Lung (tissue), 17 donors: ENCODE measurements at places on chromosomes 12 and 14.

DNA sequence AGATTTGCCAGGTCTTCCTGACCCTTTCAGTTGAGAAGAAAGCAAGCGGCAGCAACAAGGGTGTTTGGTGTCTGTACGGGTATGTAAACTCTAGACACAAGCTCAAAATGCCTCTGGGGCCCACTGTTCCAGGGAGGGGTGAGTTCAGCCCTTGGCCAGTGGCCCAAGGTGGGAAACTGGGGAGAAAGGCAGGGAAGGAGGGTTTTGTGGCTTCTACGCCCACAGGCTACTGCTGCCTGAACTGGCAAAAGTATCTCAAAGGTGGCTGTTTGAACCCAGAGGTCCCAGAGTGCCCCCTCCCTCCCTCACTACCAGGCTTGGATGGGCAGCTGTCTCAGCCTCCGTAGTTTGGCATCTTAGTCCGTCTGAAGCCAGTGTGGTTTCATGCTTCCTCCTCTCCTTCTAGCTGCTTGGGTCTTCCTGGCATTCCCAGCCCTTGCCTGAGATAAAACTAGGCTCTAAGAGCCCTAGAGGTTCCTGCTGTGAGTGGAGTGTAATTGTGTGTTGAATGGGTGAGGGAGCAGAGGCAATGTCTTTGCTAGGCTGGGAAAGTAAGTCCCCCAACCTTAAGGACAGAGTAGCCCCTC lies 5.5 kb downstream of the HOXC5 start:
- DNase-seq = no peak

DNA sequence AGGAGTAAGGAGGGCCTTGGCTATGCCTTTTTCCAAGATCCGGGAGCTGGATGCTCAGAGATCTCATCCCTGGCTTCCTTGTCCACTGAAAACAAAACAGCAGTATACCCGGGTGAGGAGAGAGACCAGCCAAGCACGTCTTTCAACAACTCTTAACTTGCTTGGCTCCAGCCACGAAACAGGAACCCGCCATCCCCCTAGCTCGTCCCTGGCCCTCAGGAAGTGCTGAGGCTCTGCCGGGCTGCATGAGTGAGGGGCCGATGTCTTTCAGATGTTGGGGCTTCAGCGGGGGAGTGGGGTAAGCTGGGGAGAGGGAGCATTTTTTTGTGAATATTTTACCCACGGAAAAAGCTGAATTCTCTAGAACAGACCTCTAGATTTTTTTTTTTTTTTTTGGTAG lies 231.1 kb downstream of the CACNA1C start:
- DNase-seq = peak; percentile 93

DNA sequence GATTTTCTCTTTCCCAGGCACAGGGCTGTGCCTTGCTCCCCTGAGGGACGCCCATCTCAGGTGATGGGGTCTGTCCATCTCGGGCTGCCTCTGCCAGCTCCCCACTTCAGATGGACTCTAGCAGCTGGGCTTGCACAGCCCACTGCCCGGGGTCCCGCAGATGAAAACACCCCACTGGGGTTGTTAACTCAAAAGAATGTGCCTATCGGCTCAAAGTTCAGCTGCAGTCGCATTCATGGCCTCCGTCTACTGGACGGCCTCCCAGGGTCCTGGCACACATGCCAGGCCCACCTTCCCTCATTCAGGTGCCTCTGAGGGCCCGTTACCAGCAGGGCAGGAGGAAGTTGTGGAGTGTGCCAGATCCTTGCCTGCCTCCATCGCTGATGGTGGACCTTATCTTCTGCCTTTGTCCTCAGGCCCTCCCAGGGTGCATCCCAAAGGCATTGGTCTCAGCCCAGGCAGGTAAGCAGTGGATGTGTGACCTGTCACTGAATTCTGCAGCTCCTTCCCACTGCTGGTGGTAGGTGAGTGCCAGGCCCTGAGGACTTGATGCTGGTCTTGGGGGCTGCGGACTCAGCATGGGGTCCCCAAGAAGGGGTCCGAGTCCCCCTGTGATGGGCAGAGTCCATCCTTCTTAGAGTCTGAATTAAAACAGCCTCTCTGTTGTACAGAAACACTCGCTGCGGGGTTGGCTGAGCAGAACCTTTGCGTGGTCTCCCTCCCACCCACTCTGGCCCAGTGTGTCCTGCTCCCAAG lies 324.6 kb upstream of the DIO3 start:
- DNase-seq = peak; percentile 10

- no peak for DNase-seq
Observed at GRCh38 chr12:87679251-87679650, 349.9 kb downstream of the C12orf50 start.

- no peak for DNase-seq
Observed at GRCh38 chr12:29547151-29547632, 49.7 kb upstream of the OVCH1 start.

GRCh38 chr12:119775246-119775895 lies 101.7 kb downstream of the CIT start:
- DNase-seq = no peak

GRCh38 chr14:91063119-91063518 lies 2.7 kb upstream of the RPS6KA5 start:
- DNase-seq = no peak

- DNase-seq = no peak
Observed at GRCh38 chr12:77070800-77071449, 5.6 kb upstream of the E2F7 start.

DNA sequence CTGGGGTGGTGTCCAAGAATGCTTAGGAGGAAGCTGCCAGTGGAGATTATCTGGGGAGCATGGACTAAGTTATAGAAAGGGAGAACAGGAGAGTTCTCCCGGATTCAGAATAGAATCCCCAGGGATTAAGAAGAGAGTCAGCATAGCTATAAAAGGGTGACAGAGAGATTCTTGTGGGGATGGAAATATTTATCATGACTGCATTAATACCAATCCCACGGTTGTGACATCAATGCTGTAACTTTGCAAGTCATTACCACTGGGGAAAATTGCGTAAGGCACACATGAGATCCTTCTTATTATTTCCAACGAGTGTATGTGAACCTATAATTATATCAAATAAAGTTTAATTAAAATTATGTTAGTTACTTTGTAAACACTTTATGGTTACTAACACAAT lies 447.9 kb upstream of the TMEM132C start:
- no peak for DNase-seq

DNA sequence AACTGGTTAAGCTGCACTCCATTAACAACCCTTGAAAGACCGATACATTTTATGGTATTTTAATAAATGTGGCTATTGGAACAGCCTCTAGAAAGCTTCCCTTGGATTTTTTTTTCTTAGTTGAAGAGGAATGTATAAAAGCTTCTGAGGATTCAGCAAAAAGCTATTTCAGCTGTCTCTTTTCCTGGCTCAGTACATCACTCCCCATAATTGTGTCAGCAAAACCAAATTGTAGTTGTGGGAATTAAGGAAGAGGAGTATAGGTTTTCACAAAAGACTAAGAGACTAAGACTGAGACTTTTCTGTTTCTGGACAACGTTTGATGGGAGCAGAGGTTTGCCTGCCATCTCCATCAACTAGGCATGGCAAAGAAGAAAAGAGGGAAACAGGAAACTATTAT lies 106.5 kb downstream of the C12orf50 start:
- no peak for DNase-seq

- no peak for DNase-seq
Observed at GRCh38 chr12:5222011-5222461, 178.4 kb downstream of the KCNA5 start.

- no peak for DNase-seq
Observed at GRCh38 chr12:130978785-130979184, 25.1 kb downstream of the ADGRD1 start.

DNA sequence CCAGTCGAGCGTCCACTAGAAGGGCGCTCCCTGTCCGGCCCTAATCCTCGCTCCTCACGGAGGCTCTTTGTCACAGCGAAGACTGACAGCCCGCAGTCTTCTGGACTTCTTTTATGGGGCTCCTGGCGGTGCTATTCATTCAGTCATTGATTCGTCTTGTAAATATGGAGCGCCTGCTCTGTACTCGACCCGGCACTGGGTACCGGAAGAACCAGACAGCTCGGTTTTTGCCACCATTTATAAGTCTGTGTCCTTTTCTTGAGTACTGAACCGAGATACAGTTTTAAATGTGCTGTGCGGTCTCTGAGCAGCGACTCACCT lies 570 bp downstream of the DMAC2L start:
- no peak for DNase-seq

- DNase-seq = no peak
Observed at GRCh38 chr14:61765225-61765943, 3.2 kb downstream of the SNAPC1 start.

DNA sequence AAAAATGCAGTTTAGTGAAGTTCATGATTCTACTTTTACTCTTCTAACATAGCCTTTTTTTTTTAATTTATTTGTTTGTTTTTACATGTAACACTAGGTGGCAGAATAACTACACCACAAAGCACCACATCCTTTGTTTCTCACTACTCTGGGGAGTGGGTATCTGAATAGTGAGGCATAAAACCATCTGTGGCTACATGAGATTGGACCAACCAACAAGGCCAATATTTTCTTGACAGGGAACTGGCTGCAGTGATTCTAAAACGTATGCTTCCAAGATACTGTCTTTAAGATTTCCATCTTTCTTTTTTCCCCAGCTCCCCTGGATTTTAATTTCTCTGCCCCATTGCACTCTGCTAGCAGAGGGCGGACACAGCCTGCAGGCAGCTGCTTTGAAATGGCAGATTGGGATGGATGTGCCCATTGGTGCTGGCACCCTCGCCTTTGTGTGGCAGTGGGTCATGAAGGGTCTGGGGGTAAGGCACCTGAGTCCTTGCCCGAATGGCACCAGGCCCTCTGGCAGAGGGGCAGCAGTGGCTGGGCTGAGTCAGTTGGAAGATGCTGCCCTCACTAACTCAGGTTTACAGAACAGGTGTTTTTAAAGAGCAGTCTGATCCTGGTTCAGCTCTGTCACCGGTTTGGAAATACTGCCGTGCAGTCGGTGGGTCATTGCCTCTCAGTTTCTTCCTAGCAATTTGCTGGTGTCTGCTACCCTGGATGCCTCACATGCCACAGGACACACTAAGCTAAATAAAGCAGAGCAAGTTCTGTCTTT lies 429.1 kb downstream of the RAD51B start:
- DNase-seq = peak; percentile 97

DNA sequence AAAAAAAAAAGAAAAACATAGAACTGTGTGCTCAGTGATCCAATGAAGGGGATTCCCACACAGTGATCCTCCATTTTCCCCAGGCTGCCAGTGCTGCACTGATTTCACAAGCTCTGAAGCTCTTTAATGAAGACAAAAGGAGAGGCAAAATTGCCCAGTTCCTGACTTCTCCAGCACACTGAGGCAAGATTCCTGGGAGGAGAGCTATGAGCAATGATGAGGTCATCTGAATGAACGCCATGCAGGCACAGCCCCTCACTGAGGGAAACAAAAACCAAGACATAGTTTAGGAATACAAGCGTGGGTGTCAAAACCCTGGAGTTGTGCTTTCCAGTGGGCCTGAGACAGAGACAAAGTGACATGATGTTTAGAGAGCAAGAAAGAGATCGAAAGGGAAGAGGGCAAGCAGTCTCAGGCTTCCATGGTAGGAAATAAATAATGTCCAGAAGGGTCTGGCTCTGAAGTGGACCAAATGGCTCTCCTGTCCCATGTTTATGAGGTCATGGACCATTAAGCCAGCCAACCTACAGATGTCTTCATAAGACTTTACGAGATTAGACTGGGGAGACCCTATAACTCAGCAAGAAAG lies 40.9 kb upstream of the SMUG1 start:
- DNase-seq = no peak

DNA sequence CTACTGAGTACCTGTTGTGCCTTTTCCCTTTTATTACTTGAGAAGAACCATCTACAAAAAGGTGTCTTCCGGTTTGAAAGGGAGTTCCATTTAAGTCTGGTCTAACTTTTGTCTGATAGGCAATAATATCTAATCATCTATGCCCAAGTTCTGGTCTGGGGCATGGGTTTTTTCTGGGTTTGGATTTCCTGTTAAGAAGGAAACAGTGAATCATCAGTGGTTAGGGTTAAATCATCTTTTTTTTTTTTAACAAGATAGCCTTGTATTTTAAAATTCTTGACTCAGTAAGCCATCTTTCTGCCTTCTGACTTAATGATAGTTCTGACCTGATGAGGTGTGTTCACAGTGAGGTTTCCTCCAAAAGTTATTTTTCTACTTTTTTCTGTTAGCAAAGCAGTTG lies 29.3 kb upstream of the CPNE8 start:
- DNase-seq = no peak

DNA sequence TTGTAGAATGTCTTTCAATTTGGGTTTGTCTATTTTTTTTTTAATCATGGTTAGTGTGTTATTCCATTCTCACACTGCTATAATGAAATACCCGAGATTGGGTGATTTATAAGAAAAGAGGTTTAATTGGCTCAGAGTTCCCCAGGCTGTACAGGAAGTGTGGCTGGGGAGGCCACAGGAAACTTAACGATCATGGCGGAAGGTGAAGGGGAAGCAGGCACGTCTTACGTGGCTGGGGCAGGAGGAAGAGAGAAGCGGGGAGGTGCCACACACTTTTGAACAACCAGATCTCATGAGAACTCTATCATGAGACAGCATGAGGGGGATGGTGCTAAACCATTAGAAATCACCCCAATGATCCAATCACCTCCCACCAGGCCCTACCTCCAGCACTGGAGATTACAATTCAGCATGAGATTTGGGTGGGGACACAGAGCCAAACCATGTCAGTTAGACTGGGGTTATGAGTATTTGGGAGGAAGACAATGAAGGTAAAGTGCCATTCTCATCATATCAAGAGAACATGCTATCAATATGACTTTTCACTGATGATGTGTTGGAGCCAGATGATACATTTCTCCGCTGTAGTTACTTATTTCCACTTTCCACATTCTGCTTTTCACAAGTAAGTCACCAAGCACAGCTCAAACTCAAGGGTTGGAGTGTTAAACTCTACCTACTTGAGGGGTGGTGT lies 45.8 kb downstream of the AP5M1 start:
- DNase-seq = no peak

- DNase-seq = no peak
Observed at GRCh38 chr12:41950455-41950854, 194.2 kb downstream of the GXYLT1 start.

DNA sequence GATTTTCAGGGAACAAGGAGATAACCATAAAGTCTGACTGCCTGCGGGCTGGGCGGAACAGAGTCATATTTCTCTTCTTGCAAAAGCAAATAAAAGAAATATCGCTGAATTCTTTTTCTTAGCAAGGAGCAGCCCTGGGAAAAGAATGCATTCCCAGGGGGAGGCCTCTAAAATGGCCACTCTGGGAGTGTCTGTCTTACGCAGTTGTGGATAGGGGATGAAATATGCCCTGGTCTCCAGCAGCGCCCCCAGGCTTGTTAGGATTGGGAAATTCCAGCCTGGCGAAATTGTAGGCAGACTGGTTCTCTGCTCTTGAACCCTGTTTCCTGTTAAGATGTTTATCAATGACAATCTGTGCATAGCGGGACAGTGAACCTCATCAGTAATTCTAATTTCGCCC lies 40.5 kb downstream of the PCNX1 start:
- DNase-seq = no peak

GRCh38 chr12:106118381-106119130 lies 20.2 kb downstream of the NUAK1 start:
- no peak for DNase-seq

- DNase-seq = no peak
Observed at GRCh38 chr14:31920989-31921650, 156.0 kb upstream of the ARHGAP5 start.

DNA sequence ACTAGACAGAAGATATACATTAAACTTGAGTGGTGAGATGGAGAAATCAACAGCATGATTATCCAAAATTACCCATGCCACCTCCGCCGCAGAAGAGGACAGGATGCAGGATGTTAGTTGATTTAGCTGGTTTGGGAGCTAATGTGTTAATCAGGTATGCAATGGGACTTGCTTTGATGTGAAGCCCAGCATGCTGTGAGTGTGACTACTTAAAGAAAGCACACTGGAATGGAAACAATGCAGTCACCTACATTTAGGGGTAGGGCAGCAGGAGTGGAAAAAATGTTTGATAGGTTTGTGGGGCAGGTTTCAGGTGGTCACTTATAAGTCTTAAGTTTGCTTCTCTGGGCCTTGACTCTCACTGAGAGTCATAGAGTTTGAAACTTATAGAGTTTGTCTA lies 170.0 kb upstream of the DAAM1 start:
- DNase-seq = no peak
